ENCODE measurements at places on chromosomes 5 and 9.

GRCh38 chr5:107669096-107670031 lies 1.4 kb downstream of the EFNA5 start:
- DNase-seq = no peak

DNA sequence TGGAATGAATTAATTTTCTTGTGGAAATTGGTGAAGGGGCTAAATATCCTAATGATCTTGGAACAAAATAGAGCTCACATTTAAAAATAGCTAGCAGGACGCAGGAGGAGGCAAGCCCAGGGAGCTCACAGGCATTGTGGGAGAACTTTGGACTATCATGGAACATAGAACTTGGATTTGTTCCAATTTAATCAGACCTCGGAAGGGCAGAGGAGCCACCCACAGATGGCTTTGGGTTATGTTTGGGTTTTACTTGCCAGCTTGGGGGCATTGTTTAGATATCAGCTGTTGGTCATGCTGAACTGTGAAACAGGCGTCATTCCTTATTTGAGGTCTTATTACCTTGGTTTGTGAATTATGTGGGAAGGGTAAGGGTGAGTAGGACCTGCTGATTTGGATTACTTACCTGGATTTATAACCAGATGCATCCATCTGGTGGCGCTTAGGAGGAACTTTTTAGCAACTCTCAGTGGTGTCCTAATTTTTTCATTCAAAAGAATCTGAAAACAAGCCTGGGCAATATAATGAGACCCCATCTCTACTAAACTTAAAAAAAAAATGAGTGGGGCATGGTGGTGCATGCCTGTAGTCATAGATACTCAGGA lies 14.1 kb upstream of the PTGR1 start:
- no peak for DNase-seq

DNA sequence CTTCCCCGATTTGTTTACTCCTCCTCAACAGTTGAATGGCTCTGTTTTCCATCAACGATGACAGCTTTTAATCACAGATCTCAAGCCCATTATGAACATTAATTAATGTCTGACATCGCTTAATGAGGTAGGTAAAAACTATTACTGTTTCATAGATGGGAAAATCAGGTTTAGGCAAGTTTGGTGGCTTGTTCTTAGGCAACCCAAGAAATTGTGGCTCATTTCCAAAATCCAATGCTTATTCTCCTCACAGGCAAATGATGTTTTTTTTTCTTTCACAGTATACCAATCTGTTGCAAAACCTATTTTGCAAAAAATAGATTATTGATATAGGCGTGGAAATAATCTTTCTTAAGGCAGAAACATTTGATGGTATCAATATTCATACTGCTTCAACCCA lies 70.8 kb upstream of the CHD1 start:
- DNase-seq = no peak

- no peak for DNase-seq
Observed at GRCh38 chr9:75168270-75169178, 80.2 kb downstream of the OSTF1 start.

DNA sequence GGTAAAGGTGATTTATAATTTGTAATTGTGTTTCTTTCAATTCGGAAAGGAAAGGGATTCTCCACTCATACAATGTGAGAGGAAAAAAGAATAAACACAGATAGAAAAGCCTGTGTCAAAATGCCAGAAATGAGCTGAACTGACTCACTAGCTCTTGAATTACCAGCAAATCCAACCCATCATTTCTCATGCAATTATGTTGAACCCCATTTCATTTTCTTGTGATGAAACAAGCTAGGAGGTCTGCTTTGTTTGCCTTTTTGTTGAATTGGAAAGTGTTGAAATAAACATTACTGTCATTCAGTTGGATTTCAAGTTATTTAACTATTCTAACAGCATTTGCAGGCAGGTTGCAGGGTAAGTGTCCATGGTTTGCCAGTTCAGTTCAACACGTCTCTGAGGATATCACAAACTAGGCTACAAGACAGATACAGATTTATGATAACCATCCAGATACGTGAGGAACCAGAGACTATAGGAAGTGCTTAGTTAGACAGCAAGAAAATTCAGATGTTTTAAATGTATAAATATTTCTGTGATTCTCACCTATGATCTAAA lies 547.2 kb downstream of the MAT2B start:
- DNase-seq = no peak

DNA sequence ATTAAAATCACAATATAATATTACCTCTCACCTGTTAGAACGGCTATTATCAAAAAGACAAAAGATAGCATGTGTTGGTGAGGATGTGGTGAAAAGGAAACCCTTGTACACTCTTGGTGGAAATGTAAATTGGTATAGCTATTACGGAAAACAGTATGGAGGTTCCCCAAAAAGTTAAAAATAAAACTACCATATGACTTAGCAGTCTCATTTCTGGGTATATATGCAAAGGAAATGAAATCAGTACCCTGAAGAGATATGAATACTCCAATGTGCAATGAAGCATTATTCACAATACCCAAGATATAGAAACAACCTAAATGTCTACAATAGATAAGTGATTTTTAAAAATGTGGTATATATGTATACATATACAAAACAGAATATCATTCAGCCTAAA lies 199.9 kb downstream of the SNX18 start:
- DNase-seq = no peak

DNA sequence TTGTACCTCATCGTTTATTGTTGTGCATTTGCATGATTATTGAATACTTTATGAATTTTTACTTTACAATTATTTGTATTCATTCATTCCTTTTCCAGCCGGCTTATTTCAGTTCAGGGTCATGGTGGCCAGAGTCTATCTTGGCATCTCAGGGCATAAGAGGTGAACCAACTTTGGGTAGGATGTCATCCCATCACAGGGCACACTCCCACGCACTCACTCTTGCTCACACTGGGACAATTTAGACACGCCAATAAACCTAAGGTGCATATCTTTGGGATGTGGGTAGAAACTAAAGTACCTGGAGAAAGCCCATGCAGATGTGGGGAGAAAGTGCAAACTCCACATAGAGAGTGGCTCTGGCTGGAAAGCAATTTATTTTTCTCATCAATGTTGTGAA lies 158.1 kb upstream of the MAST4 start:
- DNase-seq = no peak

GRCh38 chr9:88692827-88693226 lies 157.8 kb downstream of the NXNL2 start:
- no peak for DNase-seq

- peak; percentile 79 for DNase-seq
Observed at GRCh38 chr5:169302491-169303118, 1.7 kb upstream of the SLIT3 start.

DNA sequence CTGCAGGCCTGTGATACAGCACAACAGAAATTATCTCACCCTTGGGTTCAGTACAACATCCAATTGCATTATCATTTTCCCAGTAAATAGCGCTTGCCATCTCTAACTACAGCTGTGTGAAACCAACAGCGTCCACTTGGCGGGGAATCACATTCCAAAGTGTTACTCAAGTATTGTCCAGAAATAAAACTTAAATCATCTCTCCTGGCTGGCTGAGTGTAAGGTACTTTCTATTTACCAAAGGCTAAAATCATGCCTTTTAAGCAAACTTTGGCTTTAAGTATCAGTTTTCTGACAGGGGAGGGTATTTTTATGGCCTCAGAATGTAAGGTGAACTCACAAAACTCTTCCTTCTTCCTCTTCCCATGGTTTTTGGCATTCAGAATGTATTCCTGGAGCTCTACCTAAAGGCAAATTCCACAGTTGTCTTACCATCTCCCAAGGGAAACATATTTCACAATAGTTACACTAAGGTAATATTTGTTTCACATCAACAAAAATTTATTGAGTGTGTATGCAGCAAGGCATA lies 205.6 kb upstream of the MPDZ start:
- no peak for DNase-seq

DNA sequence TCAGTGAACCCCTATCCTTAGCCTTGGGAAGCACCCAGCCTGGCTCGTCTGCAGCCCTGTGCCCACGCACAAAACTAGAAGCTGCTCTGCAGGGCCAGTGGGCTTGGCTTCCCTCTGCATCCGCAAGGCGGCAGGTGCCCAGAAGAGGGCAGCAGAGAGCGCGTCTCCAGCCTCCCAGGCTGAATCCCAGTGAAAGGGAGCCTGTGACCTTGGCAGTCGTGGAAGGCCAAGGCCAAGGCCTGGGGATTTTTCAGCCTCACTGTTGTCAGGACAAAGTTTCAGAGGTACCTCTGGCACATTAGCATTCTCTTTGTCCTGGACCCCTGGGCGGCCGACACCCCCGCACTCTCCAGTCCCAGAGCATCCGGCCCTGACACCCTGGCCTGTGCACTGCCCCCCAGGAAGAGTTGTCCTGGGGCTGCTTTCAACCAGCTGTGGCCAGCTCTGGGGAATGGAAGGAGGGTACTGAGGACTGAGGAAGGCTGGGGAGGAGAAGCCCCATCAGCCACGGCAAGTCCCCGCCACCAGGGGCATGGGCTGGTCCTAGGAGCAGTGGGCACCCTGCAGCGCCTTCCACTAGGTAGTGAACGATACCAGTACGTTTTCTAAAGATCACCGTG lies 63.6 kb upstream of the IL17B start:
- DNase-seq = peak; percentile 69

- no peak for DNase-seq
Observed at GRCh38 chr5:116452774-116453368, 121.8 kb downstream of the SEMA6A start.

- no peak for DNase-seq
Observed at GRCh38 chr5:30063503-30063902, 1130.0 kb upstream of the CDH6 start.

- no peak for DNase-seq
Observed at GRCh38 chr5:171419688-171420430, 412 bp downstream of the FGF18 start.

- peak; percentile 94 for DNase-seq
Observed at GRCh38 chr9:134602547-134603362, 38.8 kb upstream of the COL5A1 start.

- no peak for DNase-seq
Observed at GRCh38 chr9:5042661-5043178, 57.6 kb downstream of the JAK2 start.

GRCh38 chr5:109707531-109707930 lies 17.8 kb downstream of the MAN2A1 start:
- no peak for DNase-seq

DNA sequence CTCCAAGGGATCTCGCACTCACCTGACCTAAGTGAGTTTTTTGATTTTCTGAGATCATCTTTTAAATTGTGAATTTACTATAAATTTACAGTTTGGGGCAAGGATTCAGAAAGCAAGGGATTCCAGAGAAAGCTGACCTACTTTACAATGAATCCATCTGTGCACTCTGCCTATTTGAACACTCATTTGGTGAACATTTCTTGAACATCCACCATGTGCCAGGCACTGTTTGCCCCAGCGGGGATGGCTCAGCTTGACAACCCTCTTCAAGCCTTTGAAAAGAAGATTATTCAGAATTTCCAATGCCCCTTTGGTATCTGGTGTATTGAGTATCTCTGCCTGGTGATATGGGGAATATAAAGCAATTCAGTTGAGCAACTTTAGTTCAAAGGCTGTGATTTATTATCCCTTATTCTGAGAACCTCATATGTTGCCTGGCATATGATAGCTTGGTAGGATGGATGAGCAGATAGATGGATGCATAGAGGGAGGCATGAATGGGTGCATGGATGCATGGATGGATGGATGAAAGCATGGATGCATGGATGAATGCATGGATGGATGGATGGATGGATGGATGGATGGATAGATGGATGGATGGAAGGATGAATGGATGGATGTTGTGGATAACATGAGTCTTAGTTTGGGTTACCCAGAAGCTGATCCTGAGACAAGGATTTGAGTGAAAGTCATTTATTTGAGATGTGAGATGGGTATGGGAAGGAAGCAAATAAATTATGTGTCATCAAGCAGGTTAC lies 149.7 kb upstream of the ZNF366 start:
- DNase-seq = no peak

DNA sequence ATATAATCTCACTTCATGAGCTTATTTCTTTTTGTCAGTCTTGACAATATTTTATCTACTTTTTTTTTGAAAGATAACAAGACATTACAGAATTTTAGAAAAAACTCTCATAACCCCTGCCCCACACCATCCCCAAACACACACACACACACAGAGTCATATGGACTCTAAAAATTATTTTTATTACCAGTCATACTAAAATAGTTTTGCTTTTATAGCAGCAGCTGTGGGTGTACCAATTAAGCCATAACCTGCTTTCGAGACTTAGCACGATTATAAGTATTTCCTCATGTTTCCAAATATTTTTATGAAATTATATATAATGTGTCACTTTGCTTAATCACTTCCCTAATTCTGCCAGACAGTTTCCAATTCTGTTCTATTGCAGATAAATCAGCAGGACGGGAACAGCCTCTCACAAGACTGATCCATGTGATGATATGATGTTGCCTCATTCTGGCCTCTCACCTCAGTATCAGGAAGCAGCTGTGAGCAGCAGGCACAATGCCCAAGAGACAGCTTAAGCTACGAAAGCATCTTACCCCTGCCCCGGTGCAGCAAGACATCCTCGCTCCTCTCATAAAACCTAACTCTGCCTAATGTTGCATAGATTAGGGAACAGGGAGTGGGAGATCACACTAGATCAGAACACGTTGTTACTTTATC lies 7.0 kb downstream of the PDCL start:
- DNase-seq = no peak

- no peak for DNase-seq
Observed at GRCh38 chr9:1007312-1007711, 30.9 kb downstream of the DMRT3 start.

DNA sequence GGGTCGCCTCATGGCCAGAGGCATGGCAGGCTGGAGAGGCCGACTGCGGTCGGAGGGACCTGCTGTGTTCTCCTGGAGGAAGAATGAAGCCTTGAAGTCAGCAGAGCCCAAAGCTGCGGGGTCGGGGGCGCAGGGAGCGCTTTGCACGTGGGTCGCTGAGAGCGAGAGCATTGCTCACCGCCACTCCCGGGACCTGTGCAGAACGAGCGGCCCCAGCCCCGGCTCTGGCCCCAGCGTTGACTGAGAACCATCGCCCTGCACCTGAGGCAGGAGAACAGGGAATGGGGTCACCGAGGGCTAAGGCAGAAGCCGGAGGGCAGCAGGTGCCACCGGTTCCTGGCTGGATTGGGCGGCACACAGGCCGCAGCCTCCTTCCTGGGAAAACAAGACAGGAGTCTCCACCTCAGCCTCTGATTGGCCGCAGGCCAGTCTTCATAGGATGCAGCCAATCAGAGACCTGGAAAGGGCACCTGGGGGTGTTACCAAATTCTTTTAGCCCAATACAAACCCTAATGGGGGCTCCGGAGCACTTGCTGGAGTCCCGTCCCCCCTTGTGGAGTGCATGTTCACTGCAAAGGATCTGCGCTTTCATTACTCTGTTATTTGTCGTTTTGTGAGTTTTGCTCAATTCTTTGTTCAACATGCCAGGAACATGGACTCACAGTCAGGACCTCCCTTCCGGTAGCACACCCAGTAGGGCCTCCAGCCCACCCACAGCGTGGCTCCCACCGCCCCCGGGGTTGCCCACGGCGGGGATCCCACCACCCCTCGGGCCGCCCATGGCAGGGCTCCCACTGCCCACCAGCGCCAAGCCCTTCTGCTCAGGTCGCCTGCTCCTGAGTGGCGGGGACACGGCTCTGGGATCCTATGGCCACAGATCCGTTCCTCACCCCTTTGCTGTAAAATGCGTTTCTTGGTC lies 24.7 kb upstream of the SLC6A19 start:
- peak; percentile 13 for DNase-seq
